ENCODE measurements at places on chromosomes 11 and 22. TPM values are rescaled to one million over a fixed set of nuclear protein-coding genes. Genes with fewer than 3 reads are reported as not detected.

MRGPRF gene
- not detected for total RNA-seq

FGF3 gene
- total RNA-seq, result not detected

CYB5R3 gene
- total RNA-seq, result 72.6 TPM

MYO7A gene
- 0.68 TPM for total RNA-seq

BAIAP2L2 gene
- total RNA-seq, result 0.99 TPM

RPS3 gene
- 2,027 TPM for total RNA-seq
